ENCODE measurements at places on chromosomes 1 and 21. TPM values are rescaled to one million over a fixed set of nuclear protein-coding genes. Genes with fewer than 3 reads are reported as not detected.
A peak's percentile ranks its signal among the peaks of the same experiment; 100 is the strongest.

- DNase-seq, result no peak
These were observed 25.2 kb upstream of the FGGY start for GRCh38 chr1:59271561-59272260.

DNA sequence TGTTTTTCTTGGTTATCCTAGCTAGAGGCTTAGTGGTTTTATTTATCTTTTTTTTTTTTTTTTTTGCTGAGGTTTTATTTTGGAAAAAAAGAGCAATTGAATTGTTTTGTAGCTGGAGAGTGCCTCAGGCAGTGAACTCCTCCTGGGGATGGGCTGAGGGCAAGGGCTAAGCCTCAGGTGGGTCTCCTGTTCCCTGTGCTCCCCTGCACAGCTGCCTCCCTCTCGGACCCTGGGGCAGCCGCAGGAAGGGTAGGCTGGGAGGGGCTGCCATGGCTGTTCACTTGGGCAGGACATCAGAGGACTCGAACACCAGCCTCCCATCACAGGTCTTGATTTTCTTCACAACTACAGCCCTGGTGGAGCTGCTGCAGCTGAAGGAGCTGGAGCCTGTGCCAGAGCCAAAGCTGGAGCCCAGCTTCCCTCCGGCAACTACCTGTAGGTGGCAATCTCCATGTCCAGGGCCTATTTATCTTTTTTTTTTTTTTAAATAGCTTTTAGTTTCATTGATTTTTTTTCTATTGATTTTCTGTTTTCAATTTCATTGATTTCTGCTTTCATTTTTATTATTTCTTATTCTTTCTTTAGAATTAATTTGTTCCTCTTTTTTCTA is 28.9 kb downstream of the LEPR start:
- DNase-seq, result no peak

DNA sequence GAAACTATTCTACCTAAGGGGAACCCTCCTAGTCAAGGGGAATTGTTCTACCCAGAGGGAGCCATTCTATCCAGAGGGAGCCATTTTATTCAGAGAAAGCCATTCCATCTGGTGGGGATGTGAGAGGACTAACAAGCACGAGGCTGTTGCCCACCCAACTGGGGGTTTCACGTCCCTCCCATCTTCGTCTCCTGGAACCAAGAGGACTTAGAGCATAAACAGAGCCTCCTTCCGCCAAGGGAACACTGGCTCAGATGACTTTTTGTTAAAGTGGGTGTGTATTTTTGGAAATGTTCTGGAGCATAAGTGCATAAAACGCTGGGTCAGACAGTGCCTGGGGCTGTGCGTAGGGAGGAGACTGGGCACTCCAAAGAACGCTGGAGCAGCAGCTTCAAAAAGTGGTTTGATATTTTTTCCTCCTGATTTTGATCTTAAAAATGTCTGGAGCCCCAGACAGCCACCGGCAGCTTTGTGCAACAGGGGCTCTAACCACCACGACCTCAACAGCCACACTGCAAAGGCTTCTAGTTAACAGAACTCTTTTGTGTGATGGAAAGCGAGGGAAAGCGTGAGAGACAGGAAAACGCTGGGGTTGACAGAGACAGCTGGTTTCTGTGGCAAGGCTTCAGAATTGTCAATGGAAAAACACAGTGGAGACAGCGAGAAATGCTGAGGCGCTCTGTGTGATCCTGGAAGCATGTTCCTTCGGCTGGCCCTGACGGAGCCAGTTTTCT is 363.6 kb upstream of the CAMK1G start:
- no peak for DNase-seq

- no peak for DNase-seq
These were observed 207.0 kb downstream of the BARHL2 start for GRCh38 chr1:90510143-90510542.

DNA sequence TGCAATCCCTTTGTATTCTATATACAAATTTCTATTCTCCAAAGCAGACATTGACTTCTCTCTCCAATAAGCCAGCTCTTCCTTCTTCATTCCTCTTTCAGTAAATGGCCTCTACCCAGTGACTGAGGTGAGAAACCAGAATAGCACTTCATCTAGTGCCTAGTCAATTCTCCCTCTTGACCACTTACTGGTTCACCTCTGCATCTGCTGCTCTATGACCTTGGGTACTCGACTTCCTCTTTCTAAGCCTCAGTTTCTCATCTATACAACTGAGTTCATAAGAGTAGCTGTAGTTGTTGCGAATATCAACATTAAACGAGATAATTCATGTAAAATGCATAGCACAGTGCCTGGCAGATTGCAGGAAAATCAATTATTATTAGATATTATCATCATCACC is 12.4 kb downstream of the LYST start:
- DNase-seq, result no peak

DNA sequence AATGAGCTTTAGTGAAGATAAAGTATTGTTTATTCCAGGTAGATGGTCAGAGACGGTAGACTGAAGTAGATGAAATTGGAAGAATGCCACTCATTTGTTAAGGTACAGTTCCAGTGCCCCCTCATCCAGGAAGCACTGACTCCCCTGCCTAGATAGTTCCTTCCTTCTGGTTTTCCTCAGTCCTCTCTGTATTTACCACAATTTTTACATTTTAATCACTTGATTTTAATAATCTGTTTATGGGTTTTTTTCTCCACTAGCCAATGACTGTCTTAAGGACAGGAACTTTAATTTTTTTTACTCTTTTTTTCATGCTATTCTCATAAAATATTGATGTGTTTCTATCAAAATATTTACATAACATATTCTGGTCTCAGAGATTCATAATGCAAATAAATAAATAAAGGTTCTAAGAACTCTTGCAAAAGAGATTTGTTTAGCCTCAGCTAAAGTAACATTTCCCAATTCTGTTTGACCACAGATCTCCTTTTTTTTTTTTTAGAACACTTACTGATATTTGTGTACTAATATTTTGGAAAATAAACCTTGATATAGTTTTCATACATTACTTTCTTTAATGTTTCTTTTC is 651.6 kb downstream of the PLPP3 start:
- DNase-seq, result no peak

DNA sequence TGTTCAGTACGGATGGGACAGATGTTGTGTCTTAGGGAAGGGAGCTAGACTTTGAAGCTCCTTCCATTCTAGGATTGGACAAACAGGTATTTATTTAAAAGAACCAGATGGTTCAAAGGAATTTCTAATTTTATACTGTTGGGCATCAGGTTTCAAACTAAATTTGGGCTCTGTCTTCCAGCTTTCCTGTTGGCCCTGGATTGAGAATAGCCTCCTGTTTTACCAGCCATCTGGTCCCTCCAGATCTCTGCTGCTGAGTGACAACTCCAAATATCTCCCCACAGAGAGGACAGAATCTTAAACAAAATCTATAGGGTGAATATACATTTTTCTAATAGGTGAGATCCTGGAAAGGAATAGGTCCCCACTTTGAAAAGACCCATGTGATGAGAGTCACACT is 52.5 kb upstream of the CNIH3 start:
- no peak for DNase-seq

GRCh38 chr1:213899413-213899812 is 88.4 kb upstream of the PROX1 start:
- no peak for DNase-seq

DNA sequence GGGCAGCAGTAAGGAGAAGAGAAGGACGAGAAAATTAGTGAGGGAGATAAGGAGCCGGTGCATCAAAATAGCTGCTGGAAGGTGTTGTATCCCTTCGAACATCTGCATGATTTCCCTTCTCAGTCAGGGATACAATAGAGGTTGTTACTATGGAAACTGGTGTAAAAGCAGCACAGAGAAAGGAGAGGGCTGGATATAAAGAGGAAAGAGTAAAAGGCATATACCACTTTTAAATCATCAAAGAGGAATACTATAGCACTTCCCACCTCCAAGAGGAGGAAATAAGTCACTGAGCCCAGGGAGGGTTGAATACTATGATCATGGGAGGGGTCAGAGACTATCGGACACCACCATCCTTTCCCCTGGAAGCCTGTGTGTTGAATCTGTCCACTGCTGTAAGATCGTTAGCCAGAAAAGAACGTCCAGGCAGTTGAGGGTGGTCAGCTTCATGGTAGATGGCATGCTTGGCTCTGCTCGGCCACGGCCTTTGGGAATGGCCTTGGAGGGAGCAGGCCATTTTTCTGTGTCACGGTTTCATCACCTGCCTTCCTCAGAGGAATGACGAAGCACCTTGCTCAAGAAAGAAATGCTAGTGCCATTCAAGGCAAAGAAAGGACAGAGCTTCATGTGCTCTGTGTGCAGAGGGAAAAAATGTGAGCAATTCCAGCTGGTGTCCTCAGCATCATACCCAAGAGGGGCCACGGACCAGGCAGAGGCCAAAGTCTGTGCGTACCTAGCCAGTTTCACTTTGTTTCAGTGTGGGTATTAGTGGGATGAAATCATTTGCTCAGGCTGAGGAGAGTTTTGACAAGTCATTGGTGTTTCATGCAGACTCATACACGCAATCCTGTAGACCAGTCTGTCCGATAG is 64.2 kb downstream of the IRF2BP2 start:
- DNase-seq, result no peak

GRCh38 chr1:92326681-92327080 is 27.8 kb downstream of the RPAP2 start:
- no peak for DNase-seq

- no peak for DNase-seq
These were observed 8.8 kb downstream of the UBL4B start for GRCh38 chr1:110120960-110121561.

DNA sequence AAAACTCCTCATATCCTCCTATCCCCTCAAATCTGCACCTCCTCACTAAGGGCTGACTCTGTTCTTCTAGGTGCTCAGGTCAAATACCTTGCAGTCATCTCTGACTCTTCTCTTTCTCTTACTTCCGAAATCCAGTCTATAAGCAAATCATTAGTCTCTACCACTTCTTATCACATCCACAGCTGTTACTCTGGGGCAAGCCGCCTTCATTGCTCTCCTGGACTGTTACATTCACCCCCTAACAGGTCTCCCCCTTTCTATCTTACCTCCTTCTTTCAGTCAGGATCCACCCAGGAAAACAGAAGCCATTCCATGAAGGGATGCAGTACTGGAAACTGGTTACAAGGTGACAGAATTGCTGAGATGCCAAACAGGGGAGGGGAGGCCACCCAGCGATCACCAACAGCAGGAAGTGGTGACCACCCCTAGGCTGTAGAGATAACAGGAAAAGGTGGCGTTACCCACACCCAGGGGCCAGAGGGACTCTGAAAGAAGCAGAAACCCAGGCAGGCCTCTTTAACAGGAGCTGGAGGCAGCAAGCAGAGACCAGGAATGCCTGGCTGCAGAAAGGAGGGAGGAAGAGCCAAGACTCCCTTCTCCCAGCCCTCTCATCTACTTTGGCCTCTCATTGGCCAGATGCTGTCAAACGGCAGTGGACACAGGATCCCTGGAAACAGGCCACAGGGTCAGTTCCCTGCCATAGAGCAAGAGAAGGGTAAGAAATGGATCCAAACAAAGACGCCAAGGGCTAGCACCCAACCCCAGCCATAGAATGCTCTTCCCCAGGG is 55.5 kb upstream of the FOXO6 start:
- no peak for DNase-seq

DNA sequence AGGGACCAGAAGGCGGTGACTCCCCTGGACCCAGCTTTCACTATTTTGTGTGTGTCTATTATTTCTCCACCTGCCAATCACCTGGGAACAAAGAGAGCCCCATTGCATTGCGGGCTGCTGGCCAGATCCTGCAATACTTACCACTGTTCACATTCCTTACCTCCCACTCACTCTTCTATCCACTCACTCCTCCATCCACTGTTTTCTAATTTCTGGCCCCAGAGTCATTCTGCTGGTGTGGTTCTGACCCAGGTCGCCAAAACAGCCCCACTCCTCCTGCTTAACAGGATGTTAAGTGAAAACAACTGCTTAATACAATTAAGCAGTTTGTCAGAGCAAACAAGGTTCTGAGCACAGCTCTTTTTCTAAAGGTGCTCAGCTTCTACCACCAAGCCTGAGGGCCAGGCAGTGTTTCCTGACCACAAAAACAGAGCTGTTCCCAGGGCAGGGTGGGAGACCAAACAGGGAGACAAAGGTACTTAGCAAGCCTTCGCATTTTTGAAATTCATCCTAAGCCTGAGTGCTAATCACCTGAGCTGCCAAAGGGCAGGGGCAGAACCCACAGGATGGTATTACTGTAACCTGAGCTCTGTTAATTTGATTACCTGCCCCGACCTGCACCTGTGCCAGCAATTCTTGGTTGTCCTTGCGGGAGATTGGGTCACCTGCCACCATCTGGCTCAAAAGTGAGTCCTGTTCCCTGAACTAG is 38.5 kb upstream of the EFCAB14 start:
- peak; percentile 78 for DNase-seq

DNA sequence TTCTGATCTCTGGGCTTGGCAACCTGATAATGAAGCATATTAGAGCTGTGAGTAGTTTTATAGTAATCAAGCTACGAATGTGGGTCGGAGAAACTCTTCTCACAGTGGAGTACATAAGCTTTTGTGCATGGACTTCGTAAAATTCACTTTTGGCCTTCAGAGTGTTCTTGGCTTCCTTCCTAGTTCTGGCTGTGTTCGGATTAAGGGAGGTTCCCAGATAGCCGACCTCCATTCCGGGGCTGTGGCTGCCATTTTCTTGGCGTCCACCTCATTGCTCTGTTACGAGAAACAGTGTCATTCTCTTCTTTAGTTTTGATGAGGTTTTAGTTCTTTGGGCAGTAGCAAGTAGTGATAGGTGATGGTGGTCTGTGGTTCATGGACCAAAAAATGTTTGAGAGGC is 26.3 kb downstream of the CAMTA1 start:
- DNase-seq, result no peak

FAM163A gene
- total RNA-seq, result not detected

THEMIS2 gene
- total RNA-seq, result 161 TPM

VANGL2 gene
- total RNA-seq, result 7.5 TPM

VAV3 gene
- 11.3 TPM for total RNA-seq

HJV gene
- total RNA-seq, result not detected

CFAP107 gene
- 2.9 TPM for total RNA-seq

RALGPS2 gene
- 7.5 TPM for total RNA-seq

SMIM11 gene
- 19.7 TPM for total RNA-seq

ADCY10 gene
- 0.09 TPM for total RNA-seq

HAPLN2 gene
- 0.21 TPM for total RNA-seq

SLC5A9 gene
- total RNA-seq, result 8.2 TPM

CRYAA gene
- not detected for total RNA-seq

TMEM51 gene
- 18.4 TPM for total RNA-seq

GBP4 gene
- total RNA-seq, result 41.0 TPM

LAPTM5 gene
- 544 TPM for total RNA-seq

SHE gene
- total RNA-seq, result 40.1 TPM

ACTL8 gene
- total RNA-seq, result not detected

Measured in lower lobe of right lung (tissue), 2 donors.